ENCODE measurements at places on chromosomes 3 and 15.

DNA sequence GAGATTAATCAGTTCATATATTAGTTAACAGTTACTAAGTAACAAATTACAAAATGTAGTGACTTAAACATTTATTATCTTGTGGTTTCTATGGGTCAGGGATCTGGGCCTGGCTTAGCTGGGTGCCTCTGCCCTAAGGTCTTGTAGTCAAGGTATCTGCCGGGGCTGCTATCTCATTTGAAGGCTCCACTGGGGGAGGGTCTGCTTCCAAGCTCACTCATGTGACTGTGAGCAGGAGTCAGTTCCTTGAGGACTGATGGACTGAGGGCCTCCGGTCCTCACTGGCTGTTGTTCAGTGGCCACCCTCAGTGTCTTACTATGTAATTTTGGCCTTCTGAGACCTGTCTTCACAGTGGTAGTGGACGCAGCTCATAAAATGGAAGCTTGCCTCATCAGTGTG is 135.9 kb upstream of the PLXNA1 start:
- no peak for DNase-seq

GRCh38 chr3:28109829-28110228 is 131.6 kb upstream of the CMC1 start:
- no peak for DNase-seq

DNA sequence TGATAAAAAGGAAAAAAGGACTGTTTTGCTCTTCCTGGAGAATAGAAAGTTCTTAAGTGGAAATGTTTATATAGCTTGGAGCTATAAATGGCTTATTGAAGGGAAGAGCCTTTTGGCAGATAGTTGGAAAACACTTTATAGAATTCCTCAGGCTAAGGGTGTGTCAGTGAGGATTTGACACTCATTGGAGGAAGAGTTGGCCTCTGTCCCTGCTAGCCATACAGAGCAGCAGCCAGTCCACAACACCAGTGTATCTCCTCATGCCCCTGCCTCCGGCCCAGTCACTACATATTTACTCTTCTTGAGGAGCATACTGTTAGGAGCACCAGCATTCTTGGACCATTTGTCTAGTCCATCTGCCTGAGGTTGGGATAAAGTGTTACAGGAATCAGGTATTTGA is 36.2 kb downstream of the KLHL18 start:
- no peak for DNase-seq

DNA sequence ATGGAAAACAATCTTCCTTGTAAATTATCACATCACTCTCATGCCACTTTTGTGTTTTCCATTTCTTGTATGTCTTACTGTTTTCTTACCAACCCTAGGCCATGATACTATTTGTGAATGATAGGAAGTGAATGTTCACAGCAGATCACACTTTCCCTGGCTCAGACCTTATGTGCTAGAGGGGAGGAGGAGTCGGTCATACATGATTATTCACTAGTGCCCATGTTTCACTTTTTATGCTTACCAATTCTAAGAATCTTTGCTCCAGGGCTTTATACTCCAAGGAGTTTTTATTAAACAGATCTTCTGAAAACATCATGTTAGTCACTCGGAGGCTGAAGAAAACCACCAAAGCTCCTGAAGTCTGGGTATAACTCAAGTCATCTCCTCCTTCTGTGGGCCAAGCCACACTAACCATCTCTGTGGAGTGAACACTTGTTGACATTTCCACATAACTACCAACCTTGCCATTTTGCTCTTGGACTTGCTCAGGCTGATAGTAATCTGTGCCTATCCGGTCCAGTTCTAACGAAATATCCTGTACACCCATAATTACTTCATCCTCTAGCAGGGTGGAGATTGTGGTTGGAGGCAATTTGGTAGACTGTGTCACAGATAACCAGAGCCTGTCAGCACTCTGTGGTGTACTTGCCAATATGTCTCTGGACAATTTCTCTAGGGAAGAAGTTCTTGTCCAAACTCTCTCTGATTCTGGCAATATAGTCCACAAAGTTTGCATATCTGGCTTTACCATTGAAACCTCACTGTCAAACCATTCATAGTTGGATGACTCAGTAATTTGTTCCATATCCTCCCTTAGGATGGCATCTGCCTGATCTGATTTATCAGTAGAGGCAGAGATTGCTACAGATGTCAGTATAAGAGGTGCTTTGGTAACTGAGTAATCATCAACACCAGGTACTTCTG is 76.8 kb downstream of the IMPG2 start:
- DNase-seq, result no peak

DNA sequence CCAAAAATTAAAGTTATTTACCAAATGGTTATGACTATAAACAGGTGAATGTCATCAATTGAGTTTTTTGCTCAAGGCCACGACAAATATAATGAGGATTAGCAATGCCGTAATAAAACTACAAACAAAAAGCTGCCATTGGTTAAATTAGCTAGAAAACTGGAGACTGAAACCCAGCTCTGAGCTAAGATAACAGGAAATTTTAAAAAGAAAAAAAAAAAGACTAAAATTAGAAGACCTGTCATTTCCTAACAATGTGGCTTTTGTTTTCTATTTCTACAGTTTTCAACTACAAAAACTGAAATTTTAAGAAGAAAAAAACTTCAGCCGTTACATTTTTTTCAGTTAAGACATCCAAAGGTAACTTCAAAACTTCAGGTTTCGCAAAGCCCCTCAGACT is 9.7 kb downstream of the SLC12A6 start:
- DNase-seq, result no peak

- DNase-seq, result no peak
These were observed 43.6 kb upstream of the MGLL start for GRCh38 chr3:127865941-127866340.

DNA sequence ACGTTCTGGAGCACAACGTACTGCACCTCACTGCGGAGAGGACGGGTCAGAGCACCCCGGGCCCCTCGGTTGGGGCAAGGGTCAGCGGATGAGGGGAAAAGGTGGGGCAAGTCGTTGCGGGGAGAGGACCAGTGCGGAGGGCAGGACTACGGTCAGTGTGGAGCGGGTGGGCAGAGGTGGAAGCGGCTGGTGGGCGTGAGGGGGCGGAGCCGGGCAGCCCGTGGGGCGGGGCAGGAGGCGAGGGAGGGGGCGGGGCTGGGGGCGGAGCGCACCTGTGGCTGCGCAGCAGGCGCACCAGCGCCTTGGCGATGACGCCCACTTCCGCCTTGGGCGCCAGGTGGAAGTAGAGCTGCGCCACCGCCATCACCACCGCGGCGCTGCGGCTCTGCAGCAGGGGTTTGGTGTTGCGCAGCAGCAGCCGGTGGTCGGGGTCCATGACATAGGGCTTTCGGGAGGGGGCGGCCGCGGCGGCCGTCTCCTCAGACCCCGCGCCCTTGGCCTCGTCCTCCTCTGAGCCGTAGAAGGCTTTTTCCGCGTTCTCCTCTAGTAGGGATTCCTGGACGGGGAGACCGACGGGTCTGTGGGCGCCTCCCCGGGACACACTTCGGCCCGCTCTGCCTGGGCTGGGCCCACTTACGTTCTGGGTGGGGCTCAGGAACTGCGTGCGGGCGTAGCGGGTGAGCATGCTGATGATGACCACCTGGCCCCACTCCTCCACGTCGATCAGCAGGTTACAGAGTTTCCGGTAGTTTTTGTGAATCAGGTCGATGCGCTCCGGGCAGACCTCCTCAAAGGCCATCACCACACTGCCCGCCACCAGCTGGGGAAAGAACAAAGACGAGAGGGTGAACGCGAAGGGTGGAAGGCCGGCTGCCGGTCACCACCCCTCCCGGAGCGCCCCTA is 29.2 kb downstream of the AP3B2 start:
- DNase-seq, result no peak

DNA sequence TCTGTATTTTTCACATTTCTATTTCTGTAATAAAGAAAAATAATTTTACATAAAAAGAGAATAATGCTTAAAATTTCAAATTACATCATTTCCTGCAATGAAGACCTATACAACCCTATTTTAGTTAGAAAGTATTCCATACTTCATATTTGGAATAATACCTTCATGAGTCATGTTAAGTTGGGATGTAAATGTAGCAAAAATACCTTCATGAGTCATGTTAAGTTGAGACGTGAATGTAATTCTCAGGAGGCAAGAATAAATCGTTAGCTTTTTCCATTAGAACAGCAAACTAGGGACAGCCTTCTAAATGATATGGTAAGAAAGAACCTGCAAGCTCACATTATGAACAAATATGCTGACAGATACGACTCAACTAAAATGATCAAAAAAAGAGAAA is 91.9 kb downstream of the NAALADL2 start:
- DNase-seq, result no peak

GRCh38 chr3:52477076-52477795 is 17.9 kb upstream of the STAB1 start:
- no peak for DNase-seq

DNA sequence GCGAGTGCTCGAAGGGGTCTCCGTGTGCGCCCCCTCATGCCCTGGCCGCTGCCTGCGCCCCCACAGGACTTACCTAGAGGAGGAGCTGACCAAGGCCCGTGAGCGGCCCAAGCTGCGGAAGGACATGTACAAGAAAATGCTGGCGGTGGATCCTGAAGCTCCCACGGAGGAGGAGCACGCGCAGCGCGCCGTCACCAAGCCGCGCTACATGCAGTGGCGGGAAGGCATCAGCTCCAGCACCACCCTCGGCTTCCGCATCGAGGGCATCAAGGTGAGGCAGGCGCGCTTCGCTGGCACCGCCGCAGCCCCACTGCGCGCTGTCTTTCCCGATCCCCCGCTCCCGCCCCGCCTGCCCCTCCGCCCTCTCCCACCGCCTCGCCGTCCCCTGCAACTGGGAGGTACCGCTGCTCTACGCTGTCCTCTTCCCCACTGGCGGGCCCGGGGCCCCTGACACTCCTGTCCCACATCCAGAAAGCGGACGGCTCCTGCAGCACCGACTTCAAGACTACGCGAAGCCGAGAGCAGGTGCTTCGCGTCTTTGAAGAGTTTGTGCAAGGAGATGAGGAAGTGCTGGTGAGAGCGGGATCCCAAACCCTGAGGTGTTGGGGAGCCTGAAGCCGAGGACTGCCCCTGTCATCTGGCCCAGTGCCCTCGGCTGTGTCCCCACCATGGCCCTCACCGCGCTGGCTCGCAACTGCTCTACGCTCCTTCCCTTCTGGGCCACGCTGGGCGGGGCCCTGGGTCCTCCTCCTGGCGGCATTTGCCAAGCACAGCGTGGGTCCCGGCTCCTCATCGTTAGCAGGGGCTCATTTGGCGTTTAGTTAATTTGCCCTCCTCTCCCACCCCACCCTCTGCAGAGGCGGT is 8.5 kb downstream of the ITPKA start:
- no peak for DNase-seq

- DNase-seq, result no peak
These were observed 281.9 kb downstream of the RAP2B start for GRCh38 chr3:153443961-153444360.

DNA sequence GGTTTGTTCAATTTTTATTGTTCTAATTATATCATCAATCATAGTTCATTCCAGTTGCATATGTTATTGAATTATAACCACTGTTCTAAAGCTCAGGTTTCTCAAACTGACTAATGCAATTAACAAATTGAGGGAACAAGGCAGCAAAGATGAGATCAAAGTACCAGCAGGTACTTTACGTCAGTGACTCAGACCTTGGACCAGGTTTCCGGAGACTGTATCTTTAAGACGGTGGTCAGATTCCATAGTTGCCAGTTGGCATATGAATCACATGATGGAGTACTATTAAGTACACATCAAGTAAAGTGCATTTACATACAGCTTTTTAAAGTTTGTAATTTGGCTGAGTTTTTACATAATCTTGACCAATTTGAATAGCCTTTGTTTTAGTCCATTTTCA is 583.6 kb upstream of the ROBO2 start:
- no peak for DNase-seq

DNA sequence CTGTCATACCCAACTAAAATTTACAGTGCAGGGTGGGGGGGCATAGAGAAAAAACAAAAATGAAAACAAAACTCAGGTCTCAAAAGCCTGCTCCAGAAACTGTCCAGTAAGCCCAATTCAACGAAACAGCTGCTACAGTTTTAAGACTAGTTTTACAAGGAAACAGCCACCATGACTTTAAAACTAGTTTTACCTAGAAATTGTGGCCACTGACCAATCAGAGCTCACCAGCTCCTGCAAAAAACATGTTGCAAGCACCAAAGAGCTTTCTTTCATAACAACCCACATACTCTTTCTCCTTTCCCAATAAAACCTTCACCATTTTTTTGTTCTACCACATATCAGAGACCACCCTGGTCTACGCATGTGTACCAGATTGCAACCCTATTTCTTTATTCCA is 7.3 kb upstream of the CFAP91 start:
- no peak for DNase-seq

DNA sequence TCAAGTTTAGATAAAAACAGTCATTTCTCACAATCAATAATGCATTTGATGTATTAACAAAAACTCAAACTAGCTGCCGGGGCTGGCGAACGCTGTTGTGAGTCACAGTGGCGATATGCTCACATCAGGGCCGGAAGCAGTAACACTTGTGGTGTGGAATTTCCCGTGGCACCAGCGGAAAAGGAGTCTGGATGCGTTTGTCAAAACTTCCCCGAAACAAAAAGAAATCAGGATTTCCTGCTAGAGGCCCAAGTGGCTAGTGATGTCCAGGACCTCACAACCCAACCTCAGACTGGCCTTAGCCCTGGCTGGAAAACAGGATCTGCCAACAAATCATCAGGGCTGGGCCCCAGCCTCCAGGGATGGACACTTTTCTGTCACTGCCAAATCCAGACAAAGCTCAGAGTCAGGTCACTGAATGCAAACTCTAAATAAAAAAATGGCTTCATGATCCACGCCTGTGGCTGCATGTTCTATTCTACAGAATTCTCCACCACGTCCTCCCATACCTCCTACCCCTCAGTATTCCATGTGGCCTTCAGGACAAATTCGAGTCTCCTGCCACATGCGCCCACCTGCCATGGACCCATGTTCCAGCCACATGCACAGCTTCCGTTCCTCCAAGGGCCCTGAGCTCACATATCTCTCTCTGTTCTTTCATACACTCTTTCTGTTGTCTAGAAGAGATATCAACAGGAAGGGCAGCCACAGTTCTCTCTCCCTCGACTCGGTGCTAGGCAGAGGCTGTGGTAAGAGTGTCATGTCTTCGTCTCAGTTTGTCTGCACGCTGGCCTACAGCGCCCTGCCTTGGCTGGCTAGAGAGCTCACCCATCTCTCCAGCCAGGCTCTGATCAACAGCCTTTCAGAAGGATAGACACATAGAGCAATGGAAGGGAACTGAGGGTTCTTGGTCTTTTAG is 35.4 kb downstream of the EHD4 start:
- no peak for DNase-seq

DNA sequence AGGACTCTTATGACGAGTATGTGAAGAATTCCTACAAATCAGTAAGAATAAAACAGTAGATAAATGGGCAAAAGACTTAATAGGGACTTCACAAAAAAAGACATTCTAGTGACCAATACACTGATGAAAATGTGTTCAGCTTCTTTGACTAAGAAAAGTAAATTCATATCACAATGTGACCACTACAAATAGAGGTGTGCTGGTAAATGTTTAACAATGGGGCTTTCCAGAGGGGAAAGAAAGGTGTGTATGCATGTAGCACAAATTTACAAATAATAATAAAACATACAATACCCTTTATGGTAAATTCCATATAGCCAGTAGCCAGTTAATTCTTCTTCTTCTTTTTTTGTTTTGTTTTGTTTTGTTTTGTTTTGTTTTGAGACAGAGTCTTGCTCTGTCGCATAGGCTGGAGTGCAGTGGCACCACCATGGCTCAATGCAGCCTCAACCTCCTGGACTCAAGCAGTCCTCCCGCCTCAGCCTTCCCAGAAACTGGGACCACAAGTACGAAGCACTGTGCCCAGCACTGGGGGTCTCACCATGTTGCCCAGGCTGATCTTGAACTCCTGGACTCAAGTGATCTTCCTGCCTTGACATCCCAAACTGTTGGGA is 17.5 kb upstream of the NMD3 start:
- no peak for DNase-seq

- DNase-seq, result no peak
These were observed 286.4 kb downstream of the UBE2E2 start for GRCh38 chr3:23489300-23490158.

- no peak for DNase-seq
These were observed 393.5 kb downstream of the RSL24D1 start for GRCh38 chr15:54803134-54803808.

Data from cortex of kidney (tissue), 1 donor.